Right lung (tissue), 10 donors: ENCODE measurements at places on chromosomes 13 and 19. TPM values are rescaled to one million over a fixed set of nuclear protein-coding genes. Genes with fewer than 3 reads are reported as not detected.

The RNF17 gene
- 0.26 TPM for polyA plus RNA-seq

The NCAN gene
- 0.04 TPM for polyA plus RNA-seq

The DIRAS1 gene
- polyA plus RNA-seq = 1.2 TPM

The GPR183 gene
- polyA plus RNA-seq = 9.8 TPM

The ZNF433 gene
- polyA plus RNA-seq = 17.8 TPM

The ZNF99 gene
- polyA plus RNA-seq = 0.31 TPM

The CNMD gene
- polyA plus RNA-seq = 4.3 TPM

The HPN gene
- 23.2 TPM for polyA plus RNA-seq

GRCh38 chr19:34964598-34964997 lies 569 bp upstream of the ZNF792 start:
- DNase-seq = no peak

GRCh38 chr13:49838989-49839388 lies 46.5 kb upstream of the KPNA3 start:
- DNase-seq = no peak

GRCh38 chr19:32977280-32977679 lies 5.2 kb downstream of the FAAP24 start:
- DNase-seq = peak; percentile 12

DNA sequence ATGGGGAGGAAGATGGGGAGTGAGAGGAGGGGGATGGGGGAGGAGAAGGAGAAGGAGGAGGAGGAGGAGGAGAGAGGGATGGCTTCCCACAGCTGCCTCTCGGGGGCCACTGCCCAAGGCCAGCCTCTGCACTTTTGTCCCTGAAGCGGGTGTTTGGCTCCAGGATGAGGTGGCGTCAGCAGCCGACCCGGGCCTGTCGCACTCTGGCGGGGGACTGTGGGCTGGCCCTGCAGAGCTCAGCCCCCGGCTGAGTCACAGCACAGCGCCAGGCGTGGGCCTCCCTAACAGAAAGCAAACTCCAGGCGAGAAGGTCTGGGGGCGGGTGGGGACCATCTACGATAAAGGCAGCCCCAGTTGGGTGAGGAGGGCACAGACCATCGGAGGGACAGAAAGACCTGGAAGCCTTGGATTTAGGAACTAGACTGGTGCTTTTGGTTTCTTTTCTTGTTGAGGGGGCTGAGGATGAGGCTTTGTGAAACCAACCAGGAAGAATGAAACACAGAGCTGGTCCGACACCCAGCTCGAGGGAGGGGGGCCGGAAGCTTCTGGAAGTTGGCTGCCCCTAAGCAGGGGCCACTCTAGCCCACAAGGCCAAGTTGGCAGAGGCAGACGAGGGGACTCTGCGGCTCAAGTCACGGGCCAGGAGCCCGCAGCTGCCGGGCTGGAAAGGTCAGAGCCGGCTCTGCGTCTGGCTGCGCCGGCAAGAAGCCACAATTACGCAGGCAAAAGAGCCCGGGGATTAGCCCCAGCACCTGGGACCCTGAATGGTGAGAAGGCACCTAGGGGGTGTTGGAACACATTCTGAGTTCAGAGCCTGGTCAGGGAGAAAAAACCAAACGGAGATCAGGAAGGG lies 18.2 kb downstream of the LSM4 start:
- DNase-seq = peak; percentile 86

GRCh38 chr13:45191874-45192273 lies 9.0 kb downstream of the KCTD4 start:
- DNase-seq = no peak

DNA sequence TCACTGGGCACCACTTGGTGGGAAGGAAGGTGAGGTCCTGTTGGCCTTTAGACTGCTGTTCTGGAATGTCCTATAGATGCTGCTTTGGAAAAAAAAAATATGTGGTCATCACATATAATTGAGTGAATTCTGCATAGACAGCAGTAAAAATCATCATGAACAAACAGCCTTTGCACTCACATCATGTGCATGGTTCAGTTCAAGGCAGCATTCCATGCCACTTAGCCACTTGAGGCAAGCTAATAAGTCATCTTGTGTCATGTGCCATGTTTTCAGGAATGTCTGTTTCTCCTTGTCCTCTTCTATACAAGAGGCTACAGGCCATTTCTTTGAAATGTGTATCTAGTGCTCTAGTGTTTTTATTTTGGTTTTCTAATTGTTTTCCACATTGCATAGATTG lies 43.9 kb upstream of the TSC22D1 start:
- no peak for DNase-seq

DNA sequence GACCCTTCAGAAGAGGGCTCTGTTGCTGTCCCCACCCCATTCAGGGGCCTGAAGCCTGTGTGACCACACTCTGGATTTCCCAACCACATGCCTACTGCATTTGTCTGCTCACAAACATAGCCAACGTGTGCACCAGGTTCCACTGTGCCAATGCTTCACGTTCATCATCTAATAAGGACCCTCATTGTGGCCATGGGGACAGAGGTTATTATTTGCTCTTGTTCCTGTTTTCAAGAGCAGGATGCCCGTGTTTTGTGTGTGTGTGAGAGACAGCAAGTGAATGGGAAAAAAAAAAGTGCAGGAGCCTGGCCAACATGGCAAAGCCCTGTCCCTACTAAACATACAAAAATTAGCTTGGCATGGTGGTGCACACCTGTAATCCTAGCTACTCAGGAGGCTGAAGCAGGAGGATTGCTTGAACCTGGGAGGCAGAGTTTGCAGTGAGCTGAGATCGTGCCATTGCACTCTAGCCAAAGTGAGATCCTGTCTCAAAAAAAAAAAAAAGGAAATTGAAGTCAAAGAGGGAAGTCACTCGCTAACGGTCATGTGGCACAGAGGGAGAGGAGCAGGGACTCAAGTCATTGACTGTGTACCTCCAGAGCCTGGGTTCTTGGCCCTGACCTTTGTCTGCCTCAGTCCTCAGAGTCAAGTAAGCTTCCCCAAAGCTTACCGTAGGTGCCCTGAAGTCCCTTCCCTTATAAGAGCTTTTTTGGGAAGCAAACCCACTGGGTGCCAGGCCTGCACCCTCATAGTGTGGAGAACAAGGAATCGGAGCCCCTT lies 6.9 kb downstream of the B3GNT8 start:
- DNase-seq = no peak

GRCh38 chr13:31057403-31058033 lies 104.2 kb downstream of the HSPH1 start:
- no peak for DNase-seq

- DNase-seq = no peak
Measured at GRCh38 chr13:109241160-109241559, 545.2 kb downstream of the IRS2 start.

- no peak for DNase-seq
Measured at GRCh38 chr19:48190288-48190884, 19.9 kb downstream of the ZSWIM9 start.

DNA sequence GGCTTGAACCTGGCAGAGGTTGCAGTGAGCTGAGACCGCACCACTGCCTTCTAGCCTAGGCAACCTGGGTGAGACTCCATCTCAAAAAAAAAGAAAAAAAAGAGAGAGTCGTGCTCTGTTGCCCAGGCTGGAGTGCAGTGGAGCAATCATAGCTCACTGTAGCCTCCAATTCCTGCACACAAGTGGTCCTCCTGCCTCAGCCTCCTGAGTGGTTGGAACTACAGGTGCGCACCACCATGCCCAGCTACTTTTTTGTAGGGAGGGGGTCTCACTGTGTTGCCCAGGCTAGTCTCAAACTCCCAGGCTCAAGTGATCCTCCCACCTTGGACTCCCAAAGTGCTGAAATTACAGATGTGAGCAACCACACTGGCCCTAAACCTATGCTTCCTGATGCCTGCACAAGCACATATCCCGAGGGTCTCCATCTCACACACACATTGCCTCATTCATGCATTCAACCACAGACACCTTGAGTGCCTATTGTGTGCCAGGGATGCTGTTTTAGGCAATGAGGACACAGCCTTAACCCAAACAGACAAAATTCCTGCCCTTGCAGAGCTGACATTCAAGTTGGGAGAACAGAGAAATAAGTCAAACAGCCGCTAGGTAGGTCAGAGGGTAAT lies 2.2 kb downstream of the ANGPTL6 start:
- DNase-seq = no peak

DNA sequence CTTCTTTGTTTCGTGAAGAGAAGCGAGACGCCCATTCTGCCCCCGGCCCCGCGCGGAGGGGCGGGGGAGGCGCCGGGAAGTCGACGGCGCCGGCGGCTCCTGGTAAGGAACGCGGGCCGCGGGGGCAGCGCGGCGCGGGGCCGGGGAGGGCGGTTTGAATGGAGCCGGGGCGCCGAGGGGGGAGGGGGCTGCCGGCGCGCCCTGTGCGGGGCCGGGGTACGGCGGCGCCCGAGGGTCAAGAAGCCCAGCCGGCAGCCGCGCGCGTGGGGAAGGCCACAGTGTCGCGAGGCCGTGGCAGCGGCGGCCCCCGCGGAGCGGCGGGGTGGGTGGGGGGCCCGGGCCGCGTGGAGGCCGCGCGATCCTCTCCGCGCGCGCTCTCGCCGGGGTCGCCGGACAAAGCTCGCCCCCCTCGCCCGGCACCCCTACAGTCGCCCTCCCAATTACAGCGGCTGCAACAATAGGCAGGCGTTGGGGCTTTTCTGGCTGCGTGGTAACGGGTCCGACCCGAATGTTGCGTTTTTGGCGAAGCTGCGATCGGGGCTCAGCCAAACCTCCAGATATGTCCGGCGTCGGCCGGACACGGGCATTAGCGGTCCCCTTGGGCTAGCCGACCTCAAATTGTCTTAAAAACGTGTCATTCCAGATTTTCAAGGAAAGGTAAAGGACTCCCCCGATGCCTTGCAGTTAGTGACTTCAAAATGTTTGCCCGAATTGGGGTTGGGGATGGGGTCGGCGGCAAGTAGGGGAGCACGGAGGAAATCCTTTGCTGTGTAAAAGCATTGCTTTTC lies 437 bp downstream of the SMARCA4 start:
- DNase-seq = peak; percentile 29

DNA sequence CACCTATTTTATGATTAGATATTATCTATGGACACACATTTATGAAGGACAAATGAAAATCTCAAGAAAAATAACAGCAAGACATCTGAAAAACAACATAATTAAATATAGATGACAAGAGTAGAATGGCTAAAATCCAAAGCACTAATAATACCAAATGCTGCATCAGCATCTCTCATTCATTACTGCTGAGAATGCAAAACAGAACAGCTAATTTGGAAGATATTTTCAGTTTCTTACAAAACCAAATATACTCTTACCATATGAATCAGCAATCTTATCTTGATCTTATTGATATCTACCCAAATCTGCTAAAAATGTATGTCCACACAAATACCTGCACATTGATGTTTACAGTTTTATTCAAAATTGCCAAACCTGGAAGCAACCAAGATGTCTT lies 829.1 kb upstream of the MIR17HG start:
- peak; percentile 8 for DNase-seq

- no peak for DNase-seq
Measured at GRCh38 chr13:40528881-40529280, 137.6 kb downstream of the FOXO1 start.

DNA sequence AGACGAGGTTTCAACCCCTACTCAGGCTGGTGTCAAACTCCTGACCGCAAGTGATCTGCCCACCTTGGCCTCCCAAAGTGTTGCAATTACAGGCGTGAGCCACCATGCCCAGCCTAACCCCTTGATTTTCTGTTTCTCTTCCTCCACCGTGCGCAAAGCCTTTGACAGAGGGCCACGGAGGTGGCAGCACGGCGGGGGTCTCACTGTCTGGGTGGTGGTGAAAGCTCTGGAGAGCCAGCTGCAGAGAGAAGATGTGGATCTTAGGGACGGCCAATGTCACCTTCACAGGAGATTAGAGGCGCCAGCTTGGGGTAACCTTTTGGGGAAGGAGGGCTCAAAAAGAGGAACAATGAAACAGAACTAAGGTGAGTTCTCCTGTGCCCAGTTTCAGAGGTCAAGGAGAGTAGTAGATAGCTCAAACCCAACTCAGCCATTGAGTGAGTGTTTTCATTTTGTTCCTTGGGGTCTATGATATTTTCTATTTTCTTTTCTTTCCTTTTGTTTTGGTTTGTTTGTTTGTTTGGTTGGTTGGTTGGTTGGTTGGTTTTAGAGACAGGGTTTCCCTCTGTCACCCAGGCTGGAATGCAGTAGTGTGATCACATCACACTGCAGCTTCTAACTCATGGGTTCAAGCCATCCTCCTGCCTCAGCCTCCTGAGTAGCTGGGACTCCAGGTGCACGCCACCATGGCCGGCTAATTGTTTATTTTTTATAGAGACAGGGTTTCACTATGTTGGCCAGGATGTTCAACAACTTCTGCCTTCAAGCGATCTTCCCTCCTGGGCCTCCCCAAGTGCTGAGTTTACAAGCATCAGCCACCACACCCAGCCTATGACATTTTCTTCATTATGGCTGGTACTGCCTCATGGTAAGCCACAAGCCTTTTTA lies 37.7 kb downstream of the GPR42 start:
- no peak for DNase-seq

GRCh38 chr13:32587811-32588170 lies 1.5 kb downstream of the PDS5B start:
- DNase-seq = no peak

- DNase-seq = no peak
Measured at GRCh38 chr13:33629605-33630360, 188.2 kb upstream of the RFC3 start.

GRCh38 chr13:30712536-30713532 lies 22.5 kb upstream of the ALOX5AP start:
- DNase-seq = no peak

- DNase-seq = no peak
Measured at GRCh38 chr19:52248241-52248640, 21.1 kb upstream of the ZNF766 start.

DNA sequence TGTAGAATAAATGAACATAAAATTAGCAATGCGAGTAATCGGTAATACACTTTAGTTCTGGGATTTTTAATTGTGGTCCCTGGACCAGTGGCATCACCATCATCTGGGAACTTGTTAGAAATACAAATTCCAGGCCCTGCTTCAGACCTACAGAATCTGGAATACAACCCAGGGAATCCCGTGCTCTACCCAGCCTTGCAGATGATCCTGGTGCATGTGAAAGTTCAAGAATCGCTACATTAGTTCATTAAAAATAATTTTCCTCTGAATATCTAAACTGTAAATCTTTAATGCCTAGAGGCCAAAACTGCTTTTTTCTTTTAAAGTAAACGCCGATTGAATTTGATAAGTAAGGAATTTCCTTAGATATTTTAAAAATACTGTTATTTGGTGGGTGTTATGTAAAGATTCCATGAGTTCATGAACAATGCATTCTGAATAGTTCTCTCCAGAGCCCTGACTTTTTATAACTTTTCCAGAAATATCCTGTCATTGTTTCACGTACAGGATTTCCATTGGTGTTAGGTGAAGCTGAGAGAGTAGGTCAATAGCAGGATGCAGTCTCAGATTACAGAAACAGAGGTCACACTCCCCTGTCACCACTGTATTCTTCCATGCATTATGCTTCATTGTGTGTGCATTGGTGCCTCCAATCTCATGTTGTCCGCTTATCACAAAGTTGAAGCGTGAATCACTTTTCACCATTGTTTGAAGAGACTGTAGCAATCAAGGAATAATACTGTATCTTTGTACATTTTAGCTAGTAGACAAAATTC lies 596.5 kb upstream of the KLF12 start:
- DNase-seq = no peak

- no peak for DNase-seq
Measured at GRCh38 chr13:106367361-106367971, 168.0 kb downstream of the EFNB2 start.
